IMR-90 (cell line): ENCODE measurements at places on chromosomes 11 and 22. TPM values are rescaled to one million over a fixed set of nuclear protein-coding genes. Genes with fewer than 3 reads are reported as not detected.

GRCh38 chr11:105774899-105775298 lies 165.0 kb downstream of the GRIA4 start:
- DNase-seq = no peak

- no peak for DNase-seq
Observed at GRCh38 chr11:47573321-47573720, 5.4 kb downstream of the KBTBD4 start.

ZC3H7B gene
- total RNA-seq = 35.6 and 37.6 TPM in 2 replicates

DNA sequence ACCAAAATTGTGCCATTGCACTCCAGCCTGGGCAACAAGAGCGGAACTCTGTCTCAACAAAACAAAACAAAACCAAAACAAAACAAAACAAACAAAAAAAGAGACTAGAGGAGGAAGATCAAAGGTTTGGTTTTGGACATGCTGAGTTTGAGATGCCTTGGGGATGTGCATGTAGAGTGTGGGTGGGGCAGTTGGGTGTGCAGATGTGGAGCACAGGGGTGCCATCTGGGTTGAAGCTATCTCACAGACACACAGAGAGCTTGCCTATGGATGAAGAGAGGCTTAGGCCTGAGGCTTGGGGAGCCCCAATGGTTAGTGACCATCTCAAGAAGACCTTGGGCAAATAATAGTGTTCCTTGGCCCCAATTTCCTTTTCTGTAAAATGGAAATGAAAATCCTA lies 45.8 kb upstream of the EIF3D start:
- DNase-seq = no peak

DNA sequence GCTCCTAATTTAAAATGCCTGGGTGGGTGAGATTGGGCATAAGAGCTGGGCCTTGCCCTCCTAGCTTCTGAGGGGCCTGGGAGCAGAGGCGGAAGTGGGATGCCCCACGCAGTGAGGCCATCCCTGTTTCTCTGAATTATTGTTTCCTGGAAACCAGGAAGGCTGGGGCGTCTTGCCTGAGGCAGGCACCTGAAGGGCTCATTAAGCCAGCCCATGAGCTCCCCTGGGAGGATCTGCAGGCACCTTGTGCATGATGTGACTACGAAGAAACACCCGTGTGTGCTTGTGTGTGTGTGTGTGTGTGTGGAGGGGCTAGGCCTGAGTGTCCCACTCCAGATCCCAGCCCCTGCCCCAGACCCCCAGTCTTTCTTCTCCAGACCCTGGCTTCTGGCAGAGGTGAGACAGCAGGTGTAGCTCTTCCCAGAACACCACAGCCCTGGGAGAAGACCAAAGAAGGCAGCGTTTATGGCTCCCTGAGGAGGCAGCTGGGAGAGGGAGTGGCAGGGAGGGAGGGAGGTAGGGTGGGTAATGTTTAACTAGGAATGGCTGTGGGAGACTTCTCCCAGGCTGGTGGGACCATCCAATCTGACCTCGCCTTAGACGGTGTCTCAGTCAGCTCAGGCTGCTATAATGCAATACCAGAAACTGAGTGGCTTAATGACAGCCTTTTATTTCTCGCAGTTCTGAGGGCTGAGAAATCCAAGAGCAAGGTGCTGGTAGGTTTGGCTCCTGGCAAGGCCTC lies 2.1 kb upstream of the BATF2 start:
- no peak for DNase-seq

GRCh38 chr11:35237860-35238715 lies 99.1 kb downstream of the CD44 start:
- no peak for DNase-seq

- DNase-seq = no peak
Observed at GRCh38 chr11:12674571-12674935, 332 bp downstream of the TEAD1 start.

OVOL1 gene
- not detected in 2 replicates for total RNA-seq

- no peak for DNase-seq
Observed at GRCh38 chr11:12472401-12473005, 95.1 kb downstream of the PARVA start.

NUP160 gene
- 33.9 and 35.0 TPM in 2 replicates for total RNA-seq

GRCh38 chr11:68528630-68529029 lies 68.1 kb downstream of the PPP6R3 start:
- DNase-seq = no peak

GRCh38 chr11:74639533-74639932 lies 47.2 kb downstream of the POLD3 start:
- DNase-seq = no peak

DNA sequence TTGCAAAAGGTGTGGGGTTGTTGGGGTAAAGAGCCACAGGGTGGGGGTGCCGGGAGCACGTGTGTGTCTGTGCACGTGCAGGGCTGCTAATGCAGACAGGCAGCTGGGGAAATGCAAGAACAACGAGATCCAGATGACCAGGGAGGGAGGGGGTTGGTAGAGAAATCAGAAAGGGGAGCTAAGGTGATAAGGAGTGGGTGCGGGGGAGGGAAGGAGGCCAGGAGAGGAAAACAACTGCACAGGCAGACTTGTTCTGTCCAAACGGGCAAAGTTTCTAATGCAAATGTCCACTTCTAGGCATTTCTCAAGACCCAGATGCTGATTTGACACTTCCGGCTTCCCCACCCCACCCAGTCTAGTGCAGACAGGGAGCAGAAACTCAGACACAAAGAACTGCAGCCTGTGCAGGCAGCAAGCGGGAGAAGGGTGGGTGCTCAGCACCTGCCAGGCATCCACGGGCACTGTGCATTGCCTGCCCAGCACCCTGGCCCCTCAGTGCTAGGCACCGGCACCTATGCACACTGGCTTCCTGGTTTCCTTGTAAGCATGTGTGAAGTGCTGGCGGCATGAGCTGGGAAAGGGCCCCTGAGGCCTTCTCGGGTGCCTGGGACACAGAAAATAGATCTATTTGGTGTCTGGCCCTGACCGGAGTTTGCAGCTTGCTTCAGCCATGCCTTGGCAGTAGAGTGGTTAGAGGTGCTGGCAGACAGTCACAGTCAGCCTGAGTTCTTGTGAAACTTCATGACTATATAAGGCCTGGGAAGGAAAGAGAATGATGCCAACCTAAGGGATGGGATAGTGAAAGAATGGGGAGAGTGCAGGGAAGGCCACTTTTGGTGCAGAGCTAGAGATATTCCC lies 220.1 kb upstream of the SORL1-AS1 start:
- no peak for DNase-seq

- peak; percentile 66 for DNase-seq
Observed at GRCh38 chr11:19769820-19770219, 57.2 kb downstream of the NAV2 start.

- DNase-seq = no peak
Observed at GRCh38 chr11:83666149-83666548, 380.0 kb upstream of the CCDC90B start.

YPEL1 gene
- total RNA-seq = 0.72 and 1.1 TPM in 2 replicates

DNA sequence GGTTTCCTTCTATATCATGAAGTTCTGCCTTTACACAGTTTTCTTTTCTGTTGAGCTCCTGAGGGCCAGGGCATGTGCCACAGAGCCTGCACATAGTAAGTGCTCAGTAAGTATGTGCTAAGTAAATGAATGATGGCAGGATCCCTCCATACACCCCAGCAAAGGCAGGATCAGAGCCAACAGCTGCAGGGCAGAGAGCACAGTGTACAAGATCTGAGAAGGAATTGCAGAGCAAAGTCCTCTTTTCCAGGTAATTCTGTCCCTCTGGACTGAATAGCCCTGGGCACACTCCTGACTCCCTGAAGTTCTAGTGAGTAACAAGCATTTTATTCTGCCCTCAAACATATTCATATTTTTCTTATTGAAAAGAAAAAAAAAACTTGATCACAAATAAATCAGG lies 117.7 kb downstream of the GALNT18 start:
- DNase-seq = no peak

GRCh38 chr11:46377290-46377689 lies 4.2 kb upstream of the MDK start:
- DNase-seq = no peak

GRCh38 chr11:134801570-134801969 lies 389.5 kb upstream of the B3GAT1 start:
- DNase-seq = no peak

ZFTA gene
- 5.4 and 7.2 TPM in 2 replicates for total RNA-seq

RTN4RL2 gene
- not detected in 2 replicates for total RNA-seq

CDC45 gene
- 37.5 and 44.6 TPM in 2 replicates for total RNA-seq

- peak; percentile 59 for DNase-seq
Observed at GRCh38 chr11:12506404-12506921, 129.1 kb downstream of the PARVA start.

GRCh38 chr11:30310623-30311022 lies 12.3 kb upstream of the ARL14EP start:
- no peak for DNase-seq

DNA sequence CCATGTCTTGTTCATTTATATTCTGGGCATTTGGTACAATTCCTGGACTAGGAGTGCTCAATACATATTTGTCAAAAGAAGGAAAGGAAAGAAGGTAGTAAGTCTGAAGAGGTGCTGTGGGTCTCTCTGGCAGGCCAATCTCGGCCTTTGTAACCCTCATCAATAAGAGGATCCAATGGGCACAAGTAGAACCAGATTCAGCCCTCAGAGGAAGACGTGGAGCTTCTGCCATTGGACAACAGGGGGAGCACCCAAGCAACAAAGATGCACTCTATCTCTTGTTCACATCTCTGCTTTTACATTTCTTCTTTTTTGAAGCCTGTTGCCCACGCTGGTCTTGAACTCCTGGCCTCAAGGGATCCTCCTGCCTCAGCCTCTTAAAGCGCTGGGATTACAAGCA lies 2.2 kb upstream of the VPS11 start:
- DNase-seq = peak; percentile 40

DNA sequence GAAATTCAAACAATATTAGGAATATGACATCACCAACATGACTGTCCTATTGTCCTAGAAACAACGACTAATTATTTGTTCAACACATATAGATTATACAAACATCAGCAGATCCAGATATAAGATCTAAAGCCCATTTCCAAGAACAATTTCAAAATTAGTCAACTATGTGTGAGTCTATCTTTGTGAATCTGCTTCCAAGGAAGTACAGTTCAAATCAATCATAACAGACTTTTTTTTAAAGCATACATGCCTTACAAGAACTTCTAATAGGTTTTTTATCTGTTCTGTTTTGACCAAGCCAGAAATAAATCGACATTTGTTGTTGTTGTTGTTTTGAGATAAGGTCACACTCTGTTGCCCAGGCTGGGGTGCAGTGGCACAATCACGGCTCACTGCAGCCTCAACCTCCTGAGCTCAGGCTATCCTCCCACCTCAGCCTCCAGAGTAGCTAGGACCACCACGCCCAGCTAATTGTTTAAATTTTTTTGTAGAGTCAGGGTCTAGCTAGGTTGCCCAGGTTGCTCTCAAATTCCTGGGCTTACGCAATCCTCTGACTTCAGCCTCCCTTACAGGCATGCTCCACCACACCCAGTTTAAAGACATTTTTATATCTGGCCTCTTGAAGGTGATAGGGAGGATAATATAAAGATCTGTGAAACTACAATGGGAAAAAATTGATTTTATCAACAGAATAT lies 54.8 kb downstream of the DENND5A start:
- DNase-seq = no peak

DNA sequence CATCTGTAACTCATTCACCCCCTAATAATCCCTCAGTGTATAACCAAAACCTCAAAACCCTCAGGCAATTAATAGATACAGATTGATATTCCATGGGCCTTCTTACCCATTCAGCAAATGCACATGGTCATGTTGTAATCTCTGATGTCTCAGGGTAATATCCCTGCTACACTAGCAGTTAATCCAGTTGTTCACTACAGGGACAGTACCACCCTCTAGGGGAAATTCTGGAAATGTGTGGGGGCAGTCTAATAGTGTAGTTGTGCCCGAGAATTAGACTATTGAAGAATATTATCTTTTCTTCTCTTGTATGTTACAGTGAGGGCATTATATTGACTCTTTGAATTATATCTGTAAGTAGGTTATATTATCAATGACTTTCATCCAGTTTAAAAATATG lies 175.4 kb downstream of the CWF19L2 start:
- DNase-seq = no peak

DNA sequence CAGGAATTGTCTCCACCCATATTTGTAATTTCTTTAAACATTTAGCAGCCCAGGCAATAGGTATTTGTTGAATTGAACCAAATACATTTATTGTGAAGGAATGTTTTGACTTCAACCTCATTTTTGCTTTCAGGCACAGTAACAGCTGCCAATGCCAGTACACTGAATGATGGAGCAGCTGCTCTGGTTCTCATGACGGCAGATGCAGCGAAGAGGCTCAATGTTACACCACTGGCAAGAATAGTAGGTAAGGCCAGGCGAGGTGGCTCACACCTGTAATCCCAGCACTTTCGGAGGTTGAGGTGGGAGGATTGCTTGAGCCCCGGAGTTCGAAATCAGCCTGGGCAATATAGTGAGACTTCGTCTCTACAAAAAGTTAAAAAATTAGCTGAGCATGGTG lies 20.9 kb downstream of the ACAT1 start:
- no peak for DNase-seq

DNA sequence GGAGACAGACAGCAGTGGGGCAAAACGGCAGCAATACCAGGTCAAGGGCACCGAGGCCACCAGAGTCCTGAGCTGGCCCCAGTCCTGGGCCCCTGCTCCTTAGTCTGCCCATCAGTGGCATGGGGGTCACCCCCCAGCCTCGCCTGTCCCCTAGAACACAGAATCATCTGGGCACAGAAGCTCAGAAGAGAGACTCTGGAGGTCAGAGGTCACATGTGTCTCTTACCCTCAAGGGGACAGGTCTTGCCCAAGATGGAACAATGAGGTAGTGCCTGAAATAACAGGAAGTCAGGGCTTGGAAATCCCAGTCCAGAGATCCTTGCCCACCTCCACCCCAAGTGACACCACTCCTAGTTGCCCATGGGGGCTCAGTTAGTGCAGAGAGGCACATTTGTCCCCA lies 20.6 kb downstream of the PDE2A start:
- no peak for DNase-seq

SVIP gene
- 2.0 and 6.1 TPM in 2 replicates for total RNA-seq

- no peak for DNase-seq
Observed at GRCh38 chr11:77406396-77406795, 67.5 kb downstream of the PAK1 start.

- DNase-seq = no peak
Observed at GRCh38 chr11:34416766-34417165, 22.0 kb upstream of the CAT start.
